ENCODE measurements at places on chromosomes 6 and 20.
A peak's percentile ranks its signal among the peaks of the same experiment; 100 is the strongest.

DNA sequence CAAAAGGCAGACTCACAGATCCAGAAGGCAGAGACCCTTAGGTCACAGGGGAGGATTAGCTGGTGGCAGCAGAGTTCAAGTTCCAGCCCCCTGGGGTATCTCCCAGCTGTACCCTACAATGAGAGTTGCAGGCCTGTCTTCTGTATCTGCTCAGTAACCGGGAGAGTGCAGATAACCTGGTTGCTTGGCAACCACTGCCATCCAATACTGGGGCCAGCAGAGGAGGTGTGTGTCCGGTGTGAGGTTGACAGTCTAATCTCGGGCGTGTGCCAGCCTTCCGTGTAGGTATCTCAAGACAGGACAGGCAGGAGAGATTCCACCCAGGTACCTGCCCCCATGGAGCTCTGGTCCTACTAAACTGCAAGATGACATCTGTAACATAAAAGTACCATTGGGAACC, 56.6 kb upstream of the TBC1D7 start:
- no peak for DNase-seq

DNA sequence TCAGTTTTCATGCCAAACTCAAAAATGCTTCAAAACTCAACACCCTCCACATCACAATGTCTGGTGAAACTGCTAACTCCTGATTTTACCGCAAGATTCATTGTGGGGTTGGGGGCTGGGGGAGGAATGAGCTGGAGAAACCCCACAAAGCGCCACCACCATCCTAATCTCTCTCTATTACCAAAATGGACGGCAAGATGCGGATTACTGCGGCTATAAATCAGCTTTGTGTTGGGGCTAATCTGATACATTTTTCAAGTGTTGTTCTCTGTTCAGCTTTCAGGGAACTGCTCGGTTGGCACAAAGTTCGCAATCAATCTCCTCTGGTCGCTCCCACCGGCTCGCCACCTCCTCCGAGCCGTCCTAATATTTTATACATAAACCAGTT, 83.7 kb downstream of the TMEM242 start:
- DNase-seq, result no peak

DNA sequence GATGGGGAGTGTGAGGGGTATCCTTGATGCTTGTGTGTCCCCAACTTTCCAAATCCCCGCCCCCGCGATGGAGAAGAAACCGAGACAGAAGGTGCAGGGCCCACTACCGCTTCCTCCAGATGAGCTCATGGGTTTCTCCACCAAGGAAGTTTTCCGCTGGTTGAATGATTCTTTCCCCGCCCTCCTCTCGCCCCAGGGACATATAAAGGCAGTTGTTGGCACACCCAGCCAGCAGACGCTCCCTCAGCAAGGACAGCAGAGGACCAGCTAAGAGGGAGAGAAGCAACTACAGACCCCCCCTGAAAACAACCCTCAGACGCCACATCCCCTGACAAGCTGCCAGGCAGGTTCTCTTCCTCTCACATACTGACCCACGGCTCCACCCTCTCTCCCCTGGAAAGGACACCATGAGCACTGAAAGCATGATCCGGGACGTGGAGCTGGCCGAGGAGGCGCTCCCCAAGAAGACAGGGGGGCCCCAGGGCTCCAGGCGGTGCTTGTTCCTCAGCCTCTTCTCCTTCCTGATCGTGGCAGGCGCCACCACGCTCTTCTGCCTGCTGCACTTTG, at the start of gene TNF:
Gene TNF (plus strand): TSS at position 231 of the 567 bp plus-strand sequence. CDS start 177 bp downstream, at position 408.
- peak; percentile 93 for DNase-seq

- DNase-seq, result no peak
Observed at GRCh38 chr6:49576618-49577017, 26.1 kb downstream of the C6orf141 start.

DNA sequence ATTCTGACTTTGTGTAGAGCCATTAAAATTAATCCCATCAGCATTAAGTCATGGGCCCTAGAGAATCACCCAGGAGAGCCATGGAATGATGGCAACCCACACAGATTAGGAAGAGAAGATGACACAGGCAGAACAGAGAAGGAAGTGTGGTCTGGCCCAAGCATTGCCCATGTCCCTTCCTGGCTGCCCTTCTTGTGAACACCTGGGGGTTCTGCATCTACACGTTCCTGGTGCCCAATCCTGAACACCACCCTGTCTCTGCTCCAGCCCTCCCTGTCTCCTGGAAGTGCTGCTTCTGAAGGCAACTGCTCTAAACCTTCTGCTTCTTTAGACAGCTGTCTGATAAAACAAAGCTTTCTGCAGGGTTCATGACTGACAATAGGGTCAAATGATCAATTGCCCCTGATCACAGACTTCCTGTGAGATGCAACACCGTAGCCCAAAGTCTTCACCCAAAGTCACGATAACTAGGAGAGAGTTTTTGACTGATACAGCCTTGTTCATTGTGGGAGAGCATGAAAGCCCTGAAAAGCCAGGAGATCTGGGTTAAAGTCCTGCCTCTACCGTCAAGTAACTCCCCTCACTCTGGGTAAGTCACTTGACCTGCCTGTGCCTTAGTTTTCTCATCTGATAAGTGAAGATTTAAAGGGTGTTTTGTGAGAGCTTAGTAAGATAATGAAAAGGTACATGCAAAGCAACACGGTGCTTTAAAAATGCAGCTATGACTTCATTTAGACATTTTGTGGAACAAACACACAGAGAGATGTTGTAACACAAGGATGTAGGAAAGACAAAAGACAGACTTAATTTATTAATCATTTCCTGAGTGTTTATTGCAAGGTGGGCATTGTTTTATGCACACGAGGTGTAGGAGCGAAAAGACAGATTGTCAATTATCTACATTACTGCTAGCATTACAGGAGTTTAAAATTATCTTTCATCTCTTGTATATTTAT, 291.2 kb upstream of the STXBP5 start:
- DNase-seq, result no peak
